ENCODE measurements at places on chromosomes 1 and 21. TPM values are rescaled to one million over a fixed set of nuclear protein-coding genes. Genes with fewer than 3 reads are reported as not detected.

Gene PLA2G2F
- not detected for total RNA-seq

Gene PRR9
- total RNA-seq = not detected

Gene RTCA
- 30.5 TPM for total RNA-seq

Gene ERICH3
- not detected for total RNA-seq

Gene LEMD1
- total RNA-seq = not detected

Gene LCE3B
- total RNA-seq = not detected
